ENCODE measurements at places on chromosomes 7 and 10.

- DNase-seq: no peak
Measured at GRCh38 chr7:136326045-136326609, 349.0 kb upstream of the MTPN start.

DNA sequence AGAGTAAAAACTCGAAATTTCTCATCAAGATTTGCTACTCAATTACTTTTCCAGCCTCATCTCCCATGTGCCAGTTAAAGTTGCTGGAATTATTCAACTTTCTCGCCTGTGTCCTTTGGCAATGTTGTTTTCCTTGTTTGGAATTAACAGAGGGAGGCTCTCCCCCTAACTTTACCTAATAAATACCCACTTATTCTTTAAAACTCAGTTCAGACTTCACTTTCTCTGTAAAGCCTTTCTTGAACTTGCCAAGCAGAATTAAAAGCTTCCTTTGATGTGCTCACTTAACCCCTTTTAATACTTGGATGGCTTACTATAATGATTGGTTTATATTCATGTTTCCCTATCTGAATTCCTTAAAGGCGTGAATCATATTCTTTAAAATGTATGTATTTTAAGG is 104.1 kb downstream of the MKLN1 start:
- no peak for DNase-seq

GRCh38 chr7:46694058-46694457 is 773.0 kb upstream of the IGFBP3 start:
- no peak for DNase-seq

DNA sequence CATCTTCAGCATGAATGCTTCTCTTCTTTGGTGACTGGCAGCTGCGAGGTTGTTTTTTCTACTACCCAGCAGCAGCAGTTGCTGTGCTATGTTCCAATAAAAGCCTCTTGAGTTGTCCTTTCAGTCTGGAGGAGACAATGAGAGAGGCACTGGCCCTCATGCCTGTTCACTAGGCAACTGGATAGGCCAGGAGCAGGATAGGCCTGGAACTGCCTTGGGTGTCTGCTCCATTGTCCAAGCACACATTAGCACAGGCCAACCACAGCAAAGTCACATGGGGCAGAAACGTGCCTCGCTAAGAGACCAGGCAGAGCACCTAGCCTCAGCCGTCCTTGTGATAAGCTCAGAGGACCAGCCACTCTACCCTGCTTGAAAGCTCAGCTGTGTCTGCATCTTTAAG is 76.9 kb upstream of the PDCD4 start:
- no peak for DNase-seq

GRCh38 chr7:126150278-126150958 is 1102.3 kb downstream of the GRM8 start:
- no peak for DNase-seq

DNA sequence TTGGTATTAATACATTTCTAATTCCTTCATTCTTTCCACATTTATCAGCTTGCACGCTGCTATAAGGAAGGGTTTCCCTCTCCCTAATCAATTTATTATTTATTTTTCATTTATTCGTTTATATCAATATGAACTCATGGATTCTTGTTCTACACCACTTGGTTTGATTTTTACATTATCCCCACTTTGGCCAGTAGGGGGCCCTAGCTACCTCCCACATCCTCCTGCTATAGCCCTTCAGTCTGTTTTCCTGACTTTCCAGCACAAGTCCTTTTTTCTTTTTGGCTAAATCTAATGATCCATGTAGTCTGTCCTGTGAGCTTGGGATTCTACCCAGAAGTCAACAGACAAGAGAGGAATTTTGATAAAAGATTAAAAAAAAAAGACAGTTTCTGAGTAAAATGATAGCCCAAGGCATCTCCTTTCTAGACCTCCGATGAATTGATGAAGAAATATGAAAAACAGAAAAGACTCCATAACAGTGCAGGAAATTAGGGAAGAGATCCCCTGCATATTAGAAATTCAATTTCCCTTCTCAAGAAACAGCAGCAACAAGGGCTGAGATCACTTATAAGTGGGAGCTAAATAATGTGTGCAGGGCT is 47.7 kb downstream of the LYZL2 start:
- DNase-seq: peak; percentile 56

- no peak for DNase-seq
Measured at GRCh38 chr7:8161364-8161828, 100.6 kb downstream of the ICA1 start.

- DNase-seq: no peak
Measured at GRCh38 chr7:75889223-75889825, 10.5 kb downstream of the RHBDD2 start.

DNA sequence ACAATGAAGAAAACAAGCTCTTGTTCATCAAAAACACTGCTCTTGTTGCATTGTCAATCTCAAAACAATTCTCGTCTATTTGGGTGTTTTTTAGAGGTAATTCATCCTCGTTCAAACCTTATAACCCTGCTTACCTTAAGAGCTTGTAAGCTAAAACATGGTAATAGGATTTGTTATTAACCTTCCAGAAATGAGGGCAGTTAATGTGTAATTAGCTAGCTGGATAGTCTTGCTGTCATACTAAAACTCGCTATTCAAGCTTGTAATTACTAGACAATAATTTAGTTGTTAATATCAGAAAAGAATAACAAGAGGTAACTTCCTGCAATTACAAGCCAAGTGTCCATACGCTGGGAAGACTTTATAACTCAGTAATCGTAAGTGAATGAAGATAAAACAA is 101.6 kb downstream of the UBE2H start:
- DNase-seq: no peak

- DNase-seq: no peak
Measured at GRCh38 chr10:93628858-93629257, 16.5 kb downstream of the PDE6C start.

DNA sequence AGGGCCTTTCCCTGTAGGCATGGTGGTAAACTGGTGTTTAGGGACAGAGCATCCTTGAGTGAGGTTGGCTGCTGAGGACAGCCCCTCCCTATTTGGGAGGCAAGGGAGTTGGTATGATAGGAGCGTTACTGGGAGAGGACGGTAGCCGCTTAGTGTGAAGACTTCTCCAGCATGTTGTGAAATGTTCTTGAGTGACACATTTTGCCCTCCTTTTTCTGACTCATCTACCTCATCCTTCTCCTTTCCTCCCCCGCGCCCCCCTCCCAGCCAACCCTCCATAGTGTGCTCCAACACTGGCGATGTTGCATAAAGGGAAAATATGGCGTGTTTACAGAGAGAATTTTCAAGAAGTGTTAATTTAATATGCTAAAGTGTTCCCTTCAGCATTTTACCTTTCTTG is 645.0 kb upstream of the GALNT17 start:
- DNase-seq: no peak

DNA sequence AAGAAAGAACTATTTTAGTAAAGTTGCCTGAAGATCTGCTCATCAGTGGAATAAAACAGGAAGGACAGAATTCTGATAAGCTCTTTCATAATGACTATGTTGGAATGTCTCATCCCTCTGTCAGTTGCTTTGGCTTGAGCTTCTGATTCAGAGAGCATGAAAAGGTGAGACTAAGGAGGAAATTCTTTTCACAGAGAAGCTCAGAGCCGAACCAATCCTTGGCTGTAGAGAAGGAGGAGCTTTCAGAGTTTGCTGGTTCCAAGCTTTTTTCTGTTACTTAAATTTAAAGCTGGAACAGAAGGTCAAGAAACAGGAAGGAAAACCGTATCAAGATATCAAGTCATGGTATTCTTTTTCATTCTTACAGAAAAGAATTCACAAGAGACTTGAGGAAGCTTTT is 24.0 kb downstream of the GSTO2 start:
- DNase-seq: peak; percentile 63

Data from suppressor macrophage (primary cell).